ENCODE measurements at places on chromosomes 2 and 18.
A peak's percentile ranks its signal among the peaks of the same experiment; 100 is the strongest.

DNA sequence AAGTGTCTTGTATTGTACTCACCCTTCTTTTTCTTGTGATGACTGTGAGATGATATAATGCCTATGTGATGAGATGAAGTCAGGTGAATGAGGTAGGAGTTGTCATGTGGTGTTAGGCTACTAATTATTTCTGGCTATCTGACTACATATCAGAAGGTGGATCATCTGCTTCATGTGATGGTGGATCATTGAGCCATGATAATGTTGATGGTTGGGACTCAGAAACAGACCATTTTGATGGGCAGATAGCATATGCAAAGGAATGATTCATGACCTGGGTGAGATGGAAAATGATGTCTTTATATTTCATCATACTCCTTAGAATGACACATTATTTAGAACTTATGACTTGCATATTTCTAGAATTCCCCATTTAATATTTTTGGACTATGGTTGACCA lies 19.5 kb downstream of the ANKRD30B start:
- no peak overlapping the region for H3K4me3 ChIP-seq
- H3K4me1 ChIP-seq, result no peaks in the 10 kb centered on the region
- DNase-seq, result no peak
- H3K27ac ChIP-seq, result no peak overlapping the region
- H3K27me3 ChIP-seq, result no peaks in the 10 kb centered on the region

DNA sequence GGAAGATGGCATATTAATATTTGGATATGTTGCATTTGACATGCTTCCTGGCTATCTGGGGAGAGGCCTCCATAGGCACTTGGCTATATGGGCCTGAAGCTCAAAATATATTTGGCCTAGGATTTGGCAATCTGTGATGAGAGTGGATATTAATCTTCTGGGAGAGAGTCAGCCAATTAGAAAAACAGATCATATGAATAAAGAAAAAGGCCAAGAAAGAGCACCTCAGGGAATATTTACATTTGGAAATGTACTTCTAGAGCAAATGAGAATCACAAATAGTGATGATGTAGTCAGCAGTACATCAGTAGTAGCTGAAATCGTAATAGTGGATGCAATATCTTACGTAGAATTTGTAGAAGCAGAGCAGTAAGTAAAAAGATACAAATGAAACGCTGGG lies 277.0 kb downstream of the CTNNA2 start:
- H3K4me3 ChIP-seq, result no peak overlapping the region
- no peaks in the 10 kb centered on the region for H3K36me3 ChIP-seq
- no peaks in the 10 kb centered on the region for H3K4me1 ChIP-seq
- no peak overlapping the region for H3K27ac ChIP-seq

- no peak overlapping the region for H3K4me3 ChIP-seq
- H3K27ac ChIP-seq, result no peak overlapping the region
- no peaks in the 10 kb centered on the region for H3K36me3 ChIP-seq
- peak; percentile 67 for DNase-seq
- no peaks in the 10 kb centered on the region for H3K27me3 ChIP-seq
Observed at GRCh38 chr2:101802329-101802728, 104.8 kb downstream of the MAP4K4 start.

- H3K27me3 ChIP-seq, result no peaks in the 10 kb centered on the region
- DNase-seq, result no peak
- peaks cover 7% of the 10 kb centered on the region for H3K4me1 ChIP-seq
- H3K4me3 ChIP-seq, result no peak overlapping the region
- H3K36me3 ChIP-seq, result no peaks in the 10 kb centered on the region
- H3K27ac ChIP-seq, result no peak overlapping the region
Observed at GRCh38 chr18:10074110-10074509, 160.3 kb downstream of the VAPA start.

- no peak overlapping the region for H3K27ac ChIP-seq
- H3K4me1 ChIP-seq, result no peaks in the 10 kb centered on the region
- H3K27me3 ChIP-seq, result no peaks in the 10 kb centered on the region
- H3K36me3 ChIP-seq, result no peaks in the 10 kb centered on the region
- no peak for DNase-seq
- H3K4me3 ChIP-seq, result no peak overlapping the region
Observed at GRCh38 chr2:164066095-164066494, 330.3 kb upstream of the FIGN start.

DNA sequence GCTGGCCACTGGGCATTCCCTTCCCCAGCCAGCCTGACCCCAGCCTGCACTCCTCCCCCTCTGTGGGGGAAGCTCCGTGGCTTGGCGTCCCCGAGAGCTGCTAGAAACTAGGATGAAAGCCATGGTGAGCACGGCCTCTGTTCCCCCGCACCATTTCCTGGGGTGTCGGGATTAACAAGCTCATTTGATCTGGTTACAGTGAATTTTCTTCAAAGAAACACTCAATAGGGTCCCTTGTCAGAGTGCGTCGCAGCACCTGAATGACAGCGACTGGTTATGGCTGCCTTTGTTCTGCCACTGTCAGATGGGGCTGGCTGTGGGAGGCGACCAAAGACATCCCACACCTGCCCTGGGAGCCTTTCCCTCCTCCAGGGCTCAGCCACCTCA lies 7.7 kb upstream of the ALPI start:
- no peaks in the 10 kb centered on the region for H3K36me3 ChIP-seq
- no peak overlapping the region for H3K4me3 ChIP-seq
- H3K27me3 ChIP-seq, result no peaks in the 10 kb centered on the region
- H3K4me1 ChIP-seq, result no peaks in the 10 kb centered on the region

GRCh38 chr2:201806442-201807170 lies at the start of gene CDK15:
Gene CDK15, plus strand, starts transcription at chr2:201806537. Its CDS starts 128 bp downstream, at chr2:201806665.
- peaks cover 9% of the 10 kb centered on the region for H3K27me3 ChIP-seq
- no peak within 1 kb of the TSS for H3K4me3 ChIP-seq
- H3K27ac ChIP-seq, result peak within 1 kb of the TSS; percentile 33
- DNase-seq, result no peak
- no peaks in the 10 kb centered on the region for H3K4me1 ChIP-seq

DNA sequence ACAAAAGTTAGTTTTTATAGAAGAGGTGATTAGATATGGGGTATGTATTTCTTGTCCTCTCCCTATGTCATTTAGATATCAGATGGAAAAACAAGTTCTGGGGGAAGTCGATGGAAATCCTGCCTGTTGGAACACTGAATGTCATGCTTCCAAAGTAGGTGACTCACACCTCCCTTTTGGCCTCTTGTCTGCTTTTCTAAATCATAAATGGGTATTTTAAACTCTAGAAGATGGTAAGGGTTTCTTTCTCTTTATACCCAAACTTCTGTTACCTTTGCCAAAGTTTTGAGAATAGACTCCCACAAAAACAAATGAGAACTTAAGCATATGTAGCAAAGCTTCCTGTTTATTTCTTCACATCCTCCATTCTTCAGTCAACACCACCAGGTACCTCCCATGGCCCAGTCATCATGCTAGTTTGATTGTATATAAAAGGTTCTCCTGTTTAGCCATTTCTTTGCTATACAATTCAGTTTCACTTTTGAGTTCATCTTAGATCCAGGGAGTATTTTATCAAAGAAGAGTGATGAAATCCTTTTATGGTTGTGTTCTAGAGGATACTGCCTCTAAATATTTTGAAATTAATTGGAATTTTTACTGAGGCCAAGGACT lies 63.9 kb downstream of the PRKRA start:
- H3K36me3 ChIP-seq, result no peaks in the 10 kb centered on the region
- H3K27me3 ChIP-seq, result no peaks in the 10 kb centered on the region
- H3K4me1 ChIP-seq, result no peaks in the 10 kb centered on the region
- no peak overlapping the region for H3K4me3 ChIP-seq
- DNase-seq, result no peak

- H3K4me1 ChIP-seq, result no peaks in the 10 kb centered on the region
- H3K36me3 ChIP-seq, result no peaks in the 10 kb centered on the region
- H3K27me3 ChIP-seq, result no peaks in the 10 kb centered on the region
- no peak overlapping the region for H3K4me3 ChIP-seq
- H3K27ac ChIP-seq, result no peak overlapping the region
- DNase-seq, result no peak
Observed at GRCh38 chr2:43985359-43985758, 10.4 kb downstream of the LRPPRC start.

DNA sequence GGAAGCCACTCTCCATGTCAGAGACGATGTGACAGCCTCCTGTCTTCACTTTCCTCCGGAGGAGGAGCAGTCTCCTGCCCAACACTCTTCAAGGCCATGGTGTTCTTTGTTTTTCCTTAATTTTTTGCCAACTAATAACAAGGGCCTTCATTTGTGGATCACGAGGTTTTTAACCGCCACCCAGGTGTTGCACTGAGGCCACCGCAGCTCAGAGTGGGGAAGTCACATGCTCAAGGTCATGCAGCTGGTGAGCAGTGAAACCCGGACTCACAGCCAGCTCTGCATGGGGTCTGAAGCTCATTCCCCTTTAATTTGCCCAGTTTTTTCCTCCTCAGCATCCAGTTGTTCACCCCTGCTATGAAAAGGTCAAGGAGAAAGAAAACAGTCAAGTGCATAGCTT lies 19.6 kb downstream of the ENOSF1 start:
- H3K27me3 ChIP-seq, result no peaks in the 10 kb centered on the region
- no peak overlapping the region for H3K27ac ChIP-seq
- no peaks in the 10 kb centered on the region for H3K4me1 ChIP-seq

DNA sequence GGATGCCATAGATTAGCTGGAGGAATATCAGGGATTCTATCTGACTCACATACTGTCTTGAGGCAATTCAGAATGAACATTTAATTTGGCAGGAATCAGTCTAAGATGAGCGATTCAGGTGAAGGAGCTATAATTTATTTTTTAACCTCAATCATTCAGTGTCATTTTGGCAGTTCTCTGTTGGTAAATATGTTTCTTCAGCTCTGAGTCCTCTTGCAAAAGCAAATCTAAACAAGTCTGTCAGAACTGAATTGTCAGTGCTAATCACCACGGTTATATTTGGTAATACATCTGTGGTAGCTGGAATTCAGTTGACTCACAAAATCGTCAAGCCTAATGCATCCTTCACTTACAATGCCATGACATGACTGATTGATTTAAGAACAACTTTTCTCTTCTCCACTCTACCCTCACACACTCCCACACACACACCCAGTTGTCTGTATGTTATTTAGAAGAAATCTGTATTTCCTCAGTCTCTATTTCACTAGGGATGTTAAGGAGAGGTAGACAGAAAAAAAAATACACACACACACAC lies 516.6 kb upstream of the NXPH2 start:
- no peaks in the 10 kb centered on the region for H3K27me3 ChIP-seq
- H3K4me1 ChIP-seq, result no peaks in the 10 kb centered on the region
- H3K27ac ChIP-seq, result no peak overlapping the region

DNA sequence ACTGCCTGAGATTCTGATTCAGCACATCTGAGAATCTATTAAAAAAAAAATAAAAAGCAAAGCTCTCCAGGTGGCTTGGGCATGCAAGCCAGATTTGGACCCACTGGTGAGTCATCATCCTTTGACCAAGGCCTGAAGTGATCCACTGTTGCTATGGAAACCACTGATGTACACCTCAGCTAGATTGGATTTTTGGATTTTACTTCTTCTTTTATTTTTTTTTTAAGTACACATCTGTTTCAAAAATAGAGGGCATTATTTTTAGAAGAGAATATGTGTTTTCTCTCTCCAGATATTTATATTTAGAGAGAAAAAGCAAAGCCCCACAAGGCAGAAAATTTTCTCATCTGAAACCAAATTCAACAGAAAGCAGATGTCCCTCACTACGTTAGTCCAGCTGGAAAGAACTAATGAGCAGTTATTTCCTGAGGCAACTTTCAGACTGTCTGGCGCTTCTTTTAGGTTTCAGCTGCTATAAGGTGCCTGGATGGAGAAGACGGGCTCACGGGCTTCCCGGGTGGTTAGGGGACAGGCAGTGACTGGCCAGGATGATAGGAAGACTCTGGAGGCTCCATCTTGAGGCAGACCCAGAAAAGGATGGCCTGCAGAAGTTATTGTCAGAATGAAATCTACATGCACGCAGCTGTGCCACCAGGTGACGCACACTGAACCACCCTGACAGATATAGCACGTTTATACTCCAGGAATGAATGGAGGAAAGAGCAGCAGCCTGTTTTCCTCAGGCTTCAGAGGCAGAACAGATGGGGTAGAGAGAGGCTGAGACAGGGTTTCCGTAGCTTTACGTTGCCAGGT lies 50.5 kb downstream of the MRPL35 start:
- no peak overlapping the region for H3K4me3 ChIP-seq
- H3K36me3 ChIP-seq, result no peaks in the 10 kb centered on the region
- DNase-seq, result peak; percentile 54
- H3K4me1 ChIP-seq, result peaks cover 14% of the 10 kb centered on the region
- peak overlapping the region; percentile 77 for H3K27ac ChIP-seq

DNA sequence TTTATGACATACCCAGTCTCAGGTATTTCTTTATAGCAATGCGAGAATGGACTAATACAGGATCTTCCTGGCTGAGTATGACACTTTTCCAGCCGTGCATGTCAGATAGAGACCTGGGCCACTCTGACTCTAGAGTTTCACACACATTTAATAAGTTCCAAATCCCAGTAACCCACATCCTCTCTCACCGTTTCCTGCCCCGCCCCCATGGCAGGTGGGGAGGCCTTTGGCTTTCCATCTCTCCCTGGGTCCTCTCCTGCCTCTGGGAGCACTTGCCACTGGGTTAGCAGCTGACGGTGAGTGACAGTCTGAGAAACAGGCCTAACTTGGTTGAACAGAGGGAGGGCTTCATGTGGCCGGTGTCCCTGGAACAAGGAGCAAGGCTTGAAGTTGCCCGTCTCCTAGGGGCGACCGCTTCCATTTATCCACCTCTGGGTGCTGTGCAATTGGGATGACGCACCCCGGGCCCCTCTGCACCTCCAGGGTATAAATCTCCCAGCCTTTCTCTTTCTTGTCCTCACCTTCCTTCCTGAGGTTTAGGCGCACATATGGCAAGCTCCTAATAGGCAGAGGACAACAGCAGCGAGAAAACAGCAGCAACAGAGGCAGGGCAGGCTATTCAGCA lies 152.7 kb upstream of the HDAC4 start:
- H3K4me1 ChIP-seq, result no peaks in the 10 kb centered on the region
- H3K27me3 ChIP-seq, result peaks cover 7% of the 10 kb centered on the region
- no peak for DNase-seq
- H3K36me3 ChIP-seq, result no peaks in the 10 kb centered on the region
- no peak overlapping the region for H3K27ac ChIP-seq

GRCh38 chr2:69400121-69400520 lies 13.1 kb upstream of the GFPT1 start:
- H3K27ac ChIP-seq, result no peak overlapping the region
- H3K27me3 ChIP-seq, result no peaks in the 10 kb centered on the region
- no peak overlapping the region for H3K4me3 ChIP-seq
- H3K36me3 ChIP-seq, result no peaks in the 10 kb centered on the region
- no peaks in the 10 kb centered on the region for H3K4me1 ChIP-seq
- DNase-seq, result no peak

- H3K4me1 ChIP-seq, result peaks cover 37% of the 10 kb centered on the region
- DNase-seq, result peak; percentile 68
- no peaks in the 10 kb centered on the region for H3K36me3 ChIP-seq
- no peaks in the 10 kb centered on the region for H3K27me3 ChIP-seq
- H3K4me3 ChIP-seq, result peak overlapping the region; percentile 98
- peak overlapping the region; percentile 93 for H3K27ac ChIP-seq
Observed at GRCh38 chr2:170929686-170930050, 615 bp downstream of the GORASP2 start.
